Stimulated activated CD4-positive, alpha-beta T cell treated with anti-CD3 and anti-CD28 coated beads, Interleukin-4, amount 100 ng/mL, for 4 hours (primary cell): ENCODE measurements at places on chromosomes 3 and 15.

- no peak for DNase-seq
These were observed 730.2 kb downstream of the TUSC7 start for GRCh38 chr3:117439812-117440211.

DNA sequence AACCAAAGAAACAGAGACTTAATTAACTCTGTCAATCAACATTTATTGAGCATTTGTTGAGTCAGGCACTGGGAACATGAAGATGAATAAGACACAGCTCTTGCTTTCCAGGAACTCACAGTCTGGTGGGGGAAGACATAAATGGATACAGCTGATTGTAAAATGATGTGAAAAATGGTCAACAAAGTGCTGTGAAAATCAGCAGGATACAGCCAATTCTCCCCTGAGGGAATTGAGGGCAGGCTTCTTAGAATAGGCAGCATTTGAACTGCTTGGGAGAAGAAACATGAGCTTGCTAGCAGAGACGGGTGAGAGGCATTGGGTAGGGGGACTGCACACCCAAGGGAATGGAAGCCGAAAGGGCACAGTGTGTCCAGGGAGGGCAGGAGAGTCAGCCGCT, 41.1 kb downstream of the MFSD1 start:
- DNase-seq: no peak

- no peak for DNase-seq
These were observed 141.3 kb upstream of the PROK2 start for GRCh38 chr3:71926262-71926600.

DNA sequence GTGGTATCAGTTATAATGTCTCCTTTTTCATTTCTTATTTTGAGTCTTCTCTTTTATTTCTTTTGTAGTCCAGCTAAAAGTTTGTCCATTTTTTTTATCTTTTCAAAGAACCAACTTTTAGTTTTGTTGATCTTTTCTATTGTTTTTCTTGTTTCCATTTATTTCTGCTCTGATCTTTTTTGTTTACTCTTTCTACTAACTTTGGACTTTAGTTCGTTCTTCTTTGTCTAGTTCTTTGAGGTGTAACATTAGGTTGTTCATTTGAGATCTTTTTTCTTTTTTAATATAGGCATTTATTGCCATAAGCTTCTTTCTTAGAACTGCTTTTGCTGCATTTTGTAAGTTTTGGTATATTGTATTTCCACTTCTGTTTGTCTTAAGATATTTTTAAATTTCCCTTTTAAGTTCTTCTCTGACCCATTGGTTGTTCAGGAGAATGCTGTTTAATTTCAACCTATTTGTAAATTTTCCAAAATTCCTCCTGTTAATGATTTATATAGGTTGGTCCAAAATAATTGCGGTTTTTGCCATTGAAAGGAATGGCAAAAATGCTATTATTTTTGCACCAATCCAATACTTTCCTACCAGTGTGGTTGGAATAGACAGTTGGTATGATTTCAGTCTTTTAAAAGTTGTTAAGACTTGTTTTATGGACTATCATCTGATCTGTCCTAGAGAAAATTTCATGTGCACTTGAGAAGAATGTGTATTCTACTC, 51.2 kb downstream of the KAT2B start:
- no peak for DNase-seq

DNA sequence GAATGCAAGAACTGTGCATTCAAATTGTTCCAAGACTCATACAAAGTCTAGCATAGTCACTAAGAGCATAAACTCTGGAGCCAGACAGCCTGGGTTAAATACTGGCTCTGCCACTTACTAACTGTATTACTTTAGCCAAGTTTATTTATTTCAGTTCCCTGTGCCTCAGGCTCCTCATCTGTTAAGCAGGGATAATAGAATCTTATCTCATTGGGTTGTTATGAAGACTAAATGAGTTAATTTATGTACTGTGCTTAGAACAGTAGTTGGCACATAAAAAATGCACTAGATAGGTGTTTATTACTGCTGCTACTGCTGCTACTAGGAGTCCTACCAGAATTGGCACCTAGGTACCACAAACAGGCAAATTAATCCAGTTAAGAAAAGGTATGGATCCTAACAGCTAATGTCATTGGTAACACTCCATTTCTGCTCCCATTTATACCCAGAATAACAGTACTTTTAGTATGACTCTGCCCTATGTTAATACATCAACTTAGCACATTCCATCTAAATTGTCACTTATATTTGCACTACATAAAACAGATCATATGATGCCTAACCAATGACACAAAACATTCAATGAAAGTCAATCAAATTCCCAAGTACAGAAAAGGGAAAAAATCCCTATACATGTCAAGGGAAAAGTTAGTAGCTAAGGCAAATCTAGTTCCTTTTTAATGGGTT, 45.7 kb downstream of the GSK3B start:
- DNase-seq: no peak

GRCh38 chr3:99526921-99527320, 111.5 kb upstream of the COL8A1 start:
- DNase-seq: no peak

- DNase-seq: no peak
These were observed 41.3 kb downstream of the TXNRD3 start for GRCh38 chr3:126613479-126614188.

- no peak for DNase-seq
These were observed 1099.5 kb downstream of the ROBO1 start for GRCh38 chr3:78668302-78668701.

GRCh38 chr3:29245441-29245840, 35.4 kb upstream of the RBMS3 start:
- DNase-seq: no peak

DNA sequence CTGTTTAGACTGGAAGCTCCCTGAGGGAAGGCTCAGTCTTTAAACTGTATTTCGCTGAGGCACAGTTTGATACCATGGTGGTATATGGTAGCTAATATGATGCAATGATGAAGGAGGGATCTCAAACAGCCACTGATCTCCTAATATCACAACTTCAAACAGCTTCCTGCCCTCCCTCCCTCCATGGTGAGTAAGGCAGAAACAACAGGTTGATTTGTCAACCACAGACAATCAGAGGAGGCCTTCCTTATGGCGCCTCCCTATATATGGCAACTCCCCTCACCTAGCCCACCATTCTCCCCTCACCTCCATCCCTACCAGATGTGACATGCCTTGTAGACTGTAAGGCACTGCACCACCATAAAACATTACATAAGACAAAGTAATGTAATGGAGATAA, 316.5 kb upstream of the ICE2 start:
- peak; percentile 23 for DNase-seq

DNA sequence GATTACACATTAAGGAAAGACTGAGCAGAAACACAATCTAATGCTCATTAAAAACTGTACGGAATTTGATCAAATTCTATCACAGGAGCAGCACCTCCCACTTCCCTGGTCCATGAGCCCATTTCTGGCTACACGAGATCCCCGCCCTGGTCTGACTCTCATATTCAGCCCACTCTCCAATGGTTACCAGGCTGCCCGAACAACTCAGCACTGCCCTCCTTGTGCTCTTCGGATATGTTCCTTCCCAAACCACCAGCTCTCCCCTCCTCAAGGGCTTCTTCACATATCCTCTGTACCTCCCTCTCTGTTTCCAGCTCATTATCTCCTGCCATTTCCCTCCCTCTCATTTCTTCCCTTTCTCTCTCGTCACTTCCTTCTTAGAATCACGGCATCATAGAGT, 180.5 kb downstream of the RSL24D1 start:
- no peak for DNase-seq

- no peak for DNase-seq
These were observed 27.4 kb downstream of the PHC3 start for GRCh38 chr3:170154084-170154483.

- DNase-seq: no peak
These were observed 177.2 kb upstream of the THBS1 start for GRCh38 chr15:39403640-39404117.

DNA sequence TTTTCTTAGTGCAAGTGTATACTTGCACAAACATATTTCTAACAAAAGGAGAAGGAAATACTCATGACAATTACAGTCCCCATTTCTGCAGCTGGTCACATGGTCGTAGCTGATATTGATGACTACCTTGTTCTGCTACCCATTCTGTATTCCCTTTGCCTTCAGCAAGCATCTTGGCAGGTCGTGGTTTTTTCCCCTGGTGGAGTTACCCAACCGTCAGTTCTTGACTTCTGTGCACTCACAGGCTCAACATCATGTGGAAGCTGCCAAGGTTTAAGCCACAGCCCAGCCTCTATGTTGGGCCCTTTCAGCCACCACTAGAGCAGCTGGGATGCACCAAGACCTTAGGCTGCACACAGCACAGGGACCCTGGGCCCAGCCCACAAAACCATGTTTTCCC, 56.1 kb downstream of the VGLL3 start:
- no peak for DNase-seq

DNA sequence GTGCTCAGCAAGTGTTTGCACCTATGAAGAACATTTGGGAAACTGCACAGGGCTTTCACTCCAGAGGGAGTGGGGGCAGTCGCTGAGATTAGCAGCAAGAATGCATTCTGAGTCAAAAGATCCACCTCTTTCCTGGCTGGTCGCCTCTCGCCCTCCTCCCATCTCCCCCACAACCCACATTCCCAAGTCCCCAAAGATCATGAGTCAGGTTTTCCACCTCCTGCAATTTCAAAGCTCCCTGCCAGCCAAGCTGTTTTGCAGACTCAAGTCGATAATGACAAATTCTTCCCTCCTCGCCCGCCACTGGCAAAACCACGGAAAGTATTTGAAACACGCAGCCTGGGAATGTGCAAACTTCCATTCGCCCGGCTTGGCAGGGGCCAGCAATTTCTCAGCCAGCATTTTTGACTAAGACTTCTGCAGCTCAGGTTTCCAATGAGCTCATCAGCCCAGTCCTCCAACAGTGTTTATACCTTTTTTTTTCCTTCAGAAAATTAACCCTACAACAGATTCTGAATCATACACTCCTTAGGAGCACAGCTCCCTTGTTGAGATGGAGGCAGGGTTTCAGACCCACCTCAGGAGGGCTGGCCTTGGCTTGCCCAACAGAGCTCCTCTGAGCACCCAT, 181.4 kb downstream of the SMAD6 start:
- DNase-seq: no peak

- DNase-seq: no peak
These were observed 93.6 kb downstream of the TBC1D2B start for GRCh38 chr15:77983708-77984445.

DNA sequence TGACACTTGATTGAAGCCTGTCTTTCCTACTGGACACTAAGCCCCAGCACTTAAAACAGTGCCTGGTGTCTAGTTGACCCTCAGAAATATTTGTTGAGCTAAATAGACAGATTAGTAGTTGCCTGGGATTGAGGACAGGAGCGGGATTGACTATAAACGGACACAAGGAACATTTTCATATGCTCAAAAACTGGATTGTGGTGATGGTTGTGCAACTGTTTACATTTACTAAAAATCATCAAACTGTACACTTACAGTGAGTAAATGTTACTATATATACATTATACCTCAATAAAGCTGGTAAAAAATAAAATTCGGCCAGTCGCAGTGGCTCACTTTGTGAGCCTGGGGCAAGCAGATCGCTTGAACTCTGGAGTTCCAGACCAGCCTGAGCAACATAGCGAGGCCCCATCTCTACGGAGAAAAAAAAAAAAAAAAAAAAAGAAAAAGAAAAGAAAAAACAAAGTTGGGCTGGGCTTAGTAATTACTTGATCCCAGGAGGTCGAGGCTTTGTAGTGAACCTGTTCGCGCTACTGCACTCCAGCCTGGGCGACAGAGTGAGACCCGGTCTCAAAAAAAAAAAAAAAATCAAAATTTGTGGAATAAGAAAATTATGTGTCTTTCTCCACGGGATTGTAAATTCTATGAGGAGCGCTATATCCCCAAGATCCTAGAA, 632 bp upstream of the IDH3A start:
- DNase-seq: no peak

GRCh38 chr15:45729141-45729540, 94.3 kb downstream of the SQOR start:
- no peak for DNase-seq

DNA sequence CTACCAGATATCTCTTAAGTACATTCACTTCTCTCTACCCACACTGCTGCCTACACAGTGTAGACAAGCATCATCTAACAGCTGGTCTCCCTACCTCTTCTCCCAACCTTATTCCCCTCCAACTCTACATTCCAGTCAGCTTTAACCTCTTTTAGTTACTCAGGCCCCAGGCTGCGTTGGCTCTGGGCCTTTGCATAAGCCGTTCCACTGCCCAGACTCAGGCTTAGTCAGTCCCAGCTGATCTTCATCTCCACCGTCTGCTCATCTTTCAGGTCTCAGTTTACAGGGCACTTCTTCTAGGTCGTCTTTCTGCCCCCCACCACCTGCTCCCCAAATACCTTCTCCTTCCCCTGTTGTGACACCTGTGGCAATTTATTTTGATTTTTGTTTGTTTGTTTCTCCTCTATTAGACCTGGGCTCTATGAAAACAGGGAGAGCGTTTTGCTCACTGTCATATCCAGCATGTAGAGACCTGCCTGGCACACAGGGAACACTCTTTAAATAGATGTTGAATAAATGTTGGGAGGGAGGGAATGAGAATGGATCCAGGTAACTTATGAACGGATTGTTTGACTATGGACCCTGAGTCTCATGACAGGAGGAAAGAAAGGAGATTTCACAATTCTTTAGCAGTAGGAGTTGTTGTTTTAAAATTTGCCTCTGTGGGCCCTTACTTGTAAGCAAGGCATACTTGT, 11.1 kb downstream of the SLC27A2 start:
- DNase-seq: no peak

DNA sequence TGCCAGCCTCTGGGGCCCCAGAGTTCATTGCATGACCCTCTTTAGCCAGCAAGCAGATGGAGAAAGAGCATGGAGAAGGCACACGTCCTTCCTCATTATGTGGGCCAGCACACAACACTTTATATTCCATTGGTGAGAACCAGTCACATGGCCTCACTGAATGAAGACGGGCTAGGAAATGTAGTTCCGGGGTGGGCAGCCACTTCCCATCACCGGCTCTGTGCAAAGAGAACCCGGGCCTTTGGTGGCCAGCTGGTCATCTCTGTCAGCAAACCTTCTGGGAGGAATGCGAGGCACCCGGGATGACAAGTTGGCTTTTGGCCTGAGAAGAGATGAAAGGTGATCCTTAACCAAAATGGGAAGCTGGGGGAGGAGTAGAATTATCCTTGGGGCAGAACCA, 90.2 kb upstream of the VGLL4 start:
- no peak for DNase-seq

DNA sequence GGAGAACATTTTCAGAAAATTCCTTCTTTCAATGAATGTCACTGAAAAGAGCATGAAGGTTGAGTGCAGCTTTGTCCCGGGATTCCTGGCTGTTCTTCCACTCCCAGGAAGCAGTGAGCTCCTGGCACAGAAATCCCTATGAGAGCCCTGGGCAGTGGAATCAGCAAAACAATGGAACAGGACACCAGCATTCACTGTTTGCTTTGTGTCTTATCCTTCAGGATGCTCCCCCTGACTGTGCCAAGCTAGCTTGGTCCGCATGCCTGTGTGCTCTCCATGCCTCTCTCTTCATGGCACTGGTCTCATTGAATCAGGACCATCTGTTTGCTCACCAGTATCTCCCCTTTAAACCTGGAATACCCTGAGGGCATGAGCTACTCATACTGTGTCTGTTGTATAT, 102.0 kb upstream of the GADL1 start:
- no peak for DNase-seq

DNA sequence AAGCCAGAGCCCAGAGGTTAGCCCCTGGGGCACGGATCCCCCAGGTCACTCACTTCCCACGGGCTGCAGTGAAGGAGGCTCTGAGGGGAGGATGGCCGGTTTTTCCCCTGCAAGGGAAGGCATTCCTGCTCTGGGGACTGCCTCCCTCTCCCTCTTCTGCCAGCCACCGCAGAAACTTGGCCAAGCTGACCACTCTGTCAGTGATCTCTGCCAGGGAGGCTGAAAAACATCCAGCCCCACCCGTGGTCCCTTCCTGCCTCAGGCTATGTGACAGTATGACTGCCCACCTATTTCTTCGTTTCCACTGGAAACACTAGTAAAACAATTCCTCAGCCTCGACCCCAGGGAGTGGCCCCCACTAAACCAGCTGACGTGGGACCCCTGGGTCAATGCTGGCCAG, 14.6 kb upstream of the FANCD2 start:
- no peak for DNase-seq
